HL-60 (cell line): ENCODE measurements at places on chromosomes 16 and 17.

DNA sequence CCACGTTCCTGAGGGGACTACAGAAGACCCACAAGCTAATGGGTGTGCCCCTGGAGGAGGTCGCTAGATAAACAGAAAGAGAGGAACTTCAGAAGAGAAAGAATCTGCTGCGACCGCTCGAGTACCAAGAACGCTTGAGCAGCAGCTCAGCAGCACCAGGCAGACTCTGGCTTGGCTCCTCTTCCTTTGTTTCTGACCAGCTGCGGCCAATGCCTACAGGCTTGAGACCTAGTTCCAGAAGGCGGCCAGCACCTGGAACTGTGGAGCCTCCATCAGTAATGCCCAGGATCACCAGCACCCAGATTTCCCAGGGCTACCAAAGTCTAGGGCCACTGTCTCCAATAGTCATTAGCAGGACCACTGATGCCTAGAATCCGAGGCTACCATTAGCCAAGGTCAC, 26.0 kb upstream of the GOSR2 start:
- DNase-seq, result no peak

DNA sequence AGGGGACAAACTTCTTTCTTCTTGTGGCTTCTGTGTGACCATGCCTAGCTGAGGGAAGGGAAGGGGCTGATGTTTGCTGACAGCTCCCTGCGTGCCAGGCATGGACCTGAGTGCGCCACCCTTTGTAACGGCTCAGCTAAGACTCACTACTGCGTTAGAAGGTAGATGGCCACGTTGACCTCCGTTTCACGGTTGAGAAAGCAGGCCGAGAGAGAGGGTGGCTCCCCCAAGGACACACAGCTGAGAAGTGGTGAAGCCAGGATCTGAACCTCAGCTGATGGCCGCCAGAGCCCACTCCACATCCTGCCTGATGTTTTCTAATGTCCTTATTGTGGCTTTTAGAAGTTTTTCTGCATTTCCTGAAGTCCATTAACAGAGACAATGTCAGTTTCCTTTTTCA, 45.1 kb downstream of the RGS9 start:
- no peak for DNase-seq

DNA sequence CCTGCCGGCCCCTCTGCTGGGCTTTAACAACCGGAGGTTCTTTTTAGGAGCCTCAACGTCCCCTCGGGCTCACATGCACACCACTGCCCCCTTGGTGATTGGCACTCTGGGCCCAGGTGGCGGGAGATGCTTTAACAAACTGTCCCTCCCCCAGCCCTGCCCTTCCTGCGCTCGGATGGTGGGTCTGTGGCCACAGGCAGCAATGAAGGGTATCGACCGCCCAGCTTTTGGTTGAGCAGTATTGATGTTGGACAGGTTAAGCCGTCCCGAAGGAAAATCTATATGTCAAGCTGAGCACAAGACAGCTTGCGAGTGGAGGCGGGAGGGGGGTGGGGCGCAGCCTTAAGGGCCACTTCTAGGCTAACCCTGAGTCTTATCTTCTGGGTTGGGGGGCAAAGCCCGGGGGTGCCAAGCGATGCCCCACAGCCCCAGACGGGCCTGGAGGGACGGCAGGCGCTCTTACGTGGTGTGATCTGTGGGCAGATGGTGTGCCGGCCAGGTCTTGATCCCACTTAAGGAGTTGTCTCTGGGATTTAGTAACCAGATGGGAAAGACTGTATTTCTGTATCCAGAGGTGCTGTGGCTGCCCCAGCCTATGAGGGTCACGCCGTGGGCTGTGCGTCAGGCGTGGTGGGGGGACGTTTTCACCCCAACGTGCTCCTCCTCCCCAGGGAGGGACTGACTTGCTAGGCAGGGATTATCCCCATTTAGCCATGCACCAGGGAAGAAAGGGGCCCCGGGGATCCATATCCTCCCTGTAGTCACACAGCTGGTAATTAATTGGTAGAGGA, 6.2 kb downstream of the GSE1 start:
- no peak for DNase-seq

- DNase-seq, result no peak
Observed at GRCh38 chr16:27269300-27270150, 953 bp upstream of the NSMCE1 start.

GRCh38 chr17:47699536-47699840, 5.5 kb downstream of the TBKBP1 start:
- DNase-seq, result no peak

DNA sequence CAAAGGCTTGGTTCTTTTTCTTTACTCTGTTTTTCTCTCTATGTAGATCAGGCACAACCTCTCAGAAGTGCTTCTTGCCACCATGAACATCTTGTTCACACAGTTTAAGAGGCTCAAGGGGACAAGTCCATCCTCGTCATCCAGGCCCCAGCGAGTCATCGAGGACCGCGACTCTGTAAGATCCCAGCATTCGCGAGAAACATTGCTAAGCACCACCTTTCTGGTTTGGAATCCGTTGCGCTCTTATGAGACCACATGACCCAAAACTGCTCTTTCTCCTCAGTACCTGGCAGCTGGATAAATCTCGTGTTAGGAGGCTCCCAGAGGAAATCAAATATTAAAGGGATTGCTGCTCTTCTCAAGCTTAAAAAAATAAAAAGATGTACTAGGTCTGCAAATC, 23.3 kb upstream of the SLC12A3 start:
- DNase-seq, result no peak

DNA sequence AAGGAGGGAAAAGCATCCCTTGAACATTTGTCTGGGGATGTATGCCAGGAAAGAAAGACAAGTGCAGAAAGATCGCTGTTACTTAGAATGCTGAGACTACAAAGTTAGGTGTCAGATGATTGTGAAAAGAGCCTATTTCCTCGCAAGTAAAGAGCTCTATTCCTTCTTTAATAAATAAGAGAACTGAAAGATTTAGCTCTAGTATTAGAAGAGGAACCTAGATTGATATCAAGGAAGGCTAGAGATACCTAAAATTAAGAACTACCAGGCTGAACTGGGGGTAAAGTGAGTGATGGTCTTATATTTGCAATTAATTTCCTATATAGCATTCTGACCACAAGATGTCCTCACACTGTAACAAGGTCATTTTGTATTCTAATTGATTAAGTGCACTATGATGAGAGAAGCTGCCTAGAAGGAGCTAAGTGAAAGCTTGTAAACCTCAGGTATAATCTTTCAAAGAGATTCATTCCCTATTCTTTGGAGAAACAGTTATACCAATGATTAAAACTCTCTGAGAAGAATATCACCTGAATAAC, 62.3 kb downstream of the SSH2 start:
- DNase-seq, result no peak

DNA sequence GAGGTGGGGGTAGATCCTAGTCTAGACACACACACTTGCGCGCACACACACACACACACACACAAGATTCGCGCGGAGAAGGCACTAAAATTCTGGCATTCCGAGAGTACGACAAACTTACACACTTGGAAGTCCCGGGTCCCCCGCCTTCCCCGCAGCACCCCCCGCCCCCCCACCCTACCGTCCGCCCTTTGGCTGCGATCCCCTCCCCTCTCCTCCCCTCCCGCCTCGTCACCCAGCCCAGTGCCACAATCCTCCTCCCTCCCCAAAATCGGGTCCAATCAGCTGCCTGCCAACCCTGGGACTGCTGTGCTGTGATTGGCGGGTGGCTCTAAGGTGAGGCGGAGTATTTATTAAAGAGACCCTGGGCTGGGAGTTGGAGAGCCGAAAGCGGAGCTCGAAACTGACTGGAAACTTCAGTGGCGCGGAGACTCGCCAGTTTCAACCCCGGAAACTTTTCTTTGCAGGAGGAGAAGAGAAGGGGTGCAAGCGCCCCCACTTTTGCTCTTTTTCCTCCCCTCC, at the start of gene SOX9:
Gene SOX9, plus strand, starts transcription at position 379 of the 522 bp plus-strand sequence. CDS start 372 bp downstream, outside the sequence.
- no peak for DNase-seq

DNA sequence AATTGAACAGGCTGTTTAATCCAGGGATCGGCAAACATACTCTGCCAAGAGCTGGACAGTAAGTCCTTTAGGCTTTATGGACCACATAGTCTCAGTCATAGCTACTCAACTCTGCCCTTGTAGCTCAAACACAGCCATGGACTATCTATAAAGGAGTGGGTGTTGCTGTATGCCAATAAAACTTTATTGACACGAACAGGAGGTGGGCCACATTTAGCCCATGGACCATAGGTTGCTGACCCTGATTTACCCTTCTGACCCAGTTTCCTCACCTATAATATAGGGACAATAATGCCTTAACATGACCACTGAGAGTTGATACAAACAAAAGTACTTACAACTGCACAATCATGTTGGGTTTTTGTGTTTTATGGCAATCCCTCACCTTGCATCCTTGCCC, 257.0 kb upstream of the SDK2 start:
- no peak for DNase-seq

DNA sequence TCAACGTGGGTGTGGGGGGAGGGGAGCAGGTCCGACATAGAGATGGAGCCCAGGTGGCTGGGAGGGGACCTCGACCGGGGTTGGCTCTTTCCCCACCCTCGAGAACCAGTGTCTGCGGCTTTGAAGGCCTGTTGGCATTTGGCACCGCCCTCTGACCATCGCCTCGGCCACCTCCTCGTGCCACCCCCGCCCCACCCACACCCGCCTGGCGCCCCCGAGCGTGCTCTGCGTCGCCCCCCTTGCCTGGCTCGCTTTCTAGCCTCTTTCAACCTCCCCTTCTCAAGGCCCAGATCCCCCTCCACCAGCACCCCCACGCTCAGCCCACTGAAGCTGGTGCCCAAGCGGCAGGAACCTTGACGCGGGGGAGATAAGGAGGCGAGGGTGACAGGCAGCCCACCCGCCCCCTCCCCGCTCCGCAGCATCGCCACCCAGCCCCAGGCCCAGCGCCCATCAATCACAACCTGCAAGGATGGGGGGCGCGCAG, 619 bp downstream of the CACNB1 start:
- DNase-seq, result no peak

DNA sequence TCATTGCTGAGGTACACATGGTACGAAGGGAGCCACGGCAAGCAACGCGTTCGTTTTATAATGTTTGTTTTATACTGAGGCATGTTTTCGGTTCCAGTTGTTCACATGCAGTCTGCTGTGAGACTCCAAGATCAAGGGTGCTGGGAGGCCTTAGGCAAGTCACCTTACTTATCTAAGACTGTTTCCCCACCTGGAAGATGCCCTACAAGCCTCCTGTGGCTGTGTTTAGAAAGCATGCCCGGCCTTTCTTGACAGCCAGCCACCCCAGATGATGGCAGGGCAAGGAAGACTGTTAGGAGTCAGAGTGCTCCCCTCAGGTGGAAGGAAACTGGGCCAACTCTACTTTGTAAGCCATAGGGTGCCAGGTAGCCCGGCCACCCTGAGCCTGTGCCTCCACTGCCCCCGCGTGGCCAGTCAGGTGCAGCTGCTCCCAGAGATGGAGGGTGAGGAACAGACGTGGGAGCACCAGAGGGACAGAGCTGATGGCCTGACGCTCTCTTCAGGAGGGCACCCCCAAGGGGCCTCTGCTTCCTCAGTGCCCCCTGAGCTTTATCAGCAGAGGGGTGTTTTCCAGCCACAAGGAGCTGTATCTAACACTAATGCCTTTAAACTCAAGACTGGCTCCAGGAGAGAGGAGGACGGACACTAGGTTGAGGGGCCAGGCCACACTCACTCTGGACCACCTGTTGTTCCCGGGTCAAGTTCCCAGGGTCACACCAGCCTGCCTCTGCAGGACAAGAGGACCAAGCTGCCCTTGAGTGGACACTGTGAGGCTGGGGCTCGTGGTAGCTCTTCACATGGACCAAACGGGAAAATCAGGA, 5.4 kb downstream of the NAT9 start:
- no peak for DNase-seq

DNA sequence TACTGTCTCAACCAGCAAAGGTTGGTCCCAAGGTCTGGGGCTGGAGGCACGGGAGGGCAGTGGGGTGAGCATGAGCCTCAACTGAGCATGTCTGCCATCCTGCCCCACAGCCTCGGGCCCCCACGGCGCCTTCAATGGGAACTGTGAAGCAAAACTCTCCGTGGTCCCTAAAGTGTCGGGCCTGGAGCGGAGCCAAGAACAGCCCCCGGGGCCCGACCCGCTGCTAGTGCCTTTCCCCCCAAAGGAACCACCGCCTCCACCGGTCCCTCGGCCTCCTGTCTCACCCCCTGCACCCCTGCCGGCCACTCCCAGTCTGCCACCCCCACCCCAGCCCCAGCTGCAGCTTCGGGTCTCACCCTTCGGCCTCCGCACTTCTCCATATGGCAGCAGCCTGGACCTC, 4.2 kb downstream of the FBRS start:
- no peak for DNase-seq

- no peak for DNase-seq
Observed at GRCh38 chr17:50027881-50028735, 27.8 kb upstream of the ITGA3 start.

DNA sequence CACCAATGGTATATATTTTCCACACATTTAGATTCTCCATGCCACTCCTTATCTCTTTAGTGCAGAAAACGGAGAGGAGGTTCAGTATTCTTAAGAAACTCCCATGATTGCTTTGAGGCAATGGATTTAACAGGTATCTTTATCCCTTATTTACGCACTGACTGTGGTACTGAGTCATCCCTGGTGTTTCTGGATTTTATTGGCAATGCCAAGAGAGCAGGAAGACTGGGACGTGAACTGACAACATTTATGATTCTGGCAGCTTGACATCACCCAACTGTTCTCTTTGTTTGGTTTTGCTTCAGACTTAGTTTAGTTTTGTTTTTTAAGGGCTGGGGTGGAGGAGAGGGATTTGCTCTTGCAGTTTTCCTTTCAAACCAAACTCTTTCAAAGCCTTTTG, 131.4 kb downstream of the WWOX start:
- DNase-seq, result no peak

GRCh38 chr17:30345089-30345433, 11.2 kb upstream of the TMIGD1 start:
- DNase-seq, result no peak

DNA sequence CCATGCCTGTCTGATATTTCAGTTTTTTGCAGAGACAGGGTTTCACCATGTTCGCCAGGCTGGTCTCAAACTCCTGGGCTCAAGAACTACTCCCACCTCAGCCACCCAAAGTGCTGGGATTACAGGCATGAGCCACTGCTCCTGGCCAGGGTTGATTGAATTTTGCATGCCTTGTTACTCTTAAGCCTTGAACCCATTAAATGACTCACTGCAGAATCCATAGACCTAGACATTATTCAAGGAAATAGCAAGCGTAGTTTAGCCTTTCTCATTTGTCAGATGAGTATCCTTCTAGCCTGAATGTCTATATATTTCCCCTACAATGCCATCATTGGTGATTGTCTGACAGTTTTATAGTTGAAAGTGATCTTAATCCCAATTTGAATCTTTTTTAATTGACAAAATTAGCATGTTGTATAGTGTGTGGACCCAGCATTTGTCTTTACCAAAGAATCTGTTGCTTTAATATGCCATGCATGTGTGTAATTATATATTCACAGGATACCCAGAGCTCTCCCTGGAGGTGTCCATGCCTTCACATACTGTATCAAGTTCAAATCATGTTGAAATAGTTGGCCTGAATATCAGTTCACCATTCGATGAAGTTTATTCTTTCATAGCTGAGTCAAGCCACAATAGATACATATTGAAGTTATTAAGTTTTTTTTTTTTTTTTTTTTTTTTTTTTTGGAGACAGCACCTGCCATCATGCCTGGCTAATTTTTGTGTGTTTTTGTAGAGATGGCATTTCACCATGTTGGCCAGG, 321.0 kb downstream of the CPPED1 start:
- DNase-seq, result no peak

- DNase-seq, result no peak
Observed at GRCh38 chr16:89038811-89039735, 54.6 kb upstream of the ACSF3 start.
